ENCODE measurements at places on chromosomes 16 and 17.

DNA sequence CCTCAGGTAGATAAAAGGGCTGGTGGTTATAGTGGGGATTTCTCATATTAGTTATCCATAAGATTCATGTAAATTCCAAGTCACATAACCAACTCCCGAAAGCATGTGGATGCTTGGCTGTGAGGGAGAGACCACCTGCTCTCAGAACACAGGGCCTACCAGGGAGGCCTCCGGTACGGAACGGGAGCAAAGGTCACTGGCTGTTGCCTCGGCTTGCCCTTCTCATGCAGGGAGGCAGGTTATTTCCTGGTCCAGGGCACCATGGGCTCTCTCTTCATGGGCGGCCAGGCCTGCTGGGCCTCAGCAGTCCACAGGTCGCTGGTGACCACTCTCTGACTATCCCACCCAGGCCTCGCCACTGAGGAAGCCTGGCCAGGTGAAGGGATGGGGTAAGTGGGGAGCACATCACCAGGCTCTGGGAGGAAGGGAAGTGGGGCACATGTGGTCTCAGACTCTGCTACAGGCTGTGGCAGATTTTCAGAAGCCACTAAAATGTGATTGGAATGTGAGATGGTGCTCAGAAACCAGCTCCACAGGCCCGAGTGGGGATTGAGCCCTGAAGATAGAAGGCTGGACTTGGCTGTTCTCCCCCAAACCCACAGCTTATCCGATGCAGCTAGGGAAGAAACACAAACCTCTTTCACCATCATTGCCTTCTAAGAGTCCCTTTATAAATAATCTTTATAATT, 45.4 kb downstream of the HNF1B start:
- DNase-seq = no peak

- no peak for DNase-seq
These were observed 1.8 kb downstream of the MARVELD3 start for GRCh38 chr16:71627731-71628181.

DNA sequence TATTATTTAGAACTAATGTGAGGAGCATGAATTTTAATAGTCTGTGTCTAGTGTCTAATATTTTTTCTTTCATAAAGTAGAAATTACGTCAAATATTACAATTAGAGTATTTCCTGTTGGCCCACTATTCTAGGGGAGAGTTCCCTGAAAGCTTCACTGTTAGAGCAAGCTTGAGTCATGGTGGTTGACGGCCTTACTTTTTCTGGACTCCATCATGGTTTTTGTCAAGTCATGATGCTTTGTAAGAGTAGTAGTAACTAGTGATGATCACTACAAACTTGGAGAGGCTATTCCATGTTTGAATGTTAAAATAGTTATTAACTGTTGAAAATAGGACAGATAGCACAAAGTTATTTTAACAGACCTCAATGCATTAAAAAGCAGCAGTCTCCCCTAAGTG, 1.7 kb downstream of the PSMD11 start:
- no peak for DNase-seq

GRCh38 chr16:26263406-26263805, 571.6 kb downstream of the HS3ST4 start:
- no peak for DNase-seq

DNA sequence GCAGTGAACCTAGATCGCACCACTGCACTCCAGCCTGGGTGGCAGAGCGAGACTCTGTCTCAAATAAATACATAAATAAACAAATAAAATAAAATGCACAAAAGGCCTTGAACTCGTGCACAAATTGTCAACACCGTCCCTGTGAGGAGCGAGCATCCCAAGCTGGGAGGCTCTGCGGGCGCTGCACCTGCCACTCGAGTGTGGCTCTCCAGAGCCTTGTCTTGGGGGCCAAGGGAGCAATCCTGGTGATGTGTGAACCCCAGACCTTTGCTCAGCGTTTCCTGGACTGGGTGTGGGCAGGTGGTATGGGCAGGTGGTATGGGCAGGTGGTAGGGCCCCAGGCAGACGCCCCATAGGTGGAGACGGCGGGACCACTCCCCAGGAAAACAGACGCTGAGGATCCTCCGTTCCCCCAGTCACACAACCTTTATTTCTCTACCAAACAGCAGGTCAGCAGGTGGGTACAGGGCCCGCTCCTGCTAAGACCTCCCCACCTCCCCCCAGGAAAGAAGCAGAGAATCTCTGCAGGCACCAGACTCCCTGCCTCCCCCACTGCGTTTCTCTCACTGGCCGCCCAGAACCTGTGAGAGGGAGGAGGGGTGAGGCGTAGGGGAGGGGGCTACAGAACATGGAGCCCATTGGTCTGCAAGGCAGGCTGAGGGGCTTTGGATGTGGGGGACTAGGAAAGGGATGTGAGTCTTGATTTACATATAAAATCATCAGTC, 7.4 kb upstream of the P2RX1 start:
- no peak for DNase-seq

- no peak for DNase-seq
These were observed 1.1 kb downstream of the SEZ6L2 start for GRCh38 chr16:29898135-29898803.

GRCh38 chr17:71709271-71709890, 411.4 kb upstream of the SOX9 start:
- DNase-seq = no peak

DNA sequence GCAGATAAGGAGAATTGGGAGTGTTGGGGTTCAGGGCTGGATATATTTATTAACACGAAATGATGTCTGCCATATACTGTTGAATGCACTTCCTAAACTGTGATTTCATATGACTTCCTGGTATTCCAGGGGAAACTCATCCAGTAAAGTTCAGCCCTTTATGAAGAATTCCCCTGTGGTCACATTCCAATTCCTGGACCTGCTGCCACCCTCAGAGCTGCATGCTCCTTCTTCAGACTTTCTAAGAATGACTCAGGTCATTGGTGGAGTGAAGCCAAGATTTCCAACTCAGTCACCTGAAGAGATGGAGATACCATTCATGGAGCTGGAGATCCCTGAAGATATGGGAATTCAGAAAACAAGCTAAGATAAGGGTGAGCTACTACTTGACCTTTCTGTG, 114.2 kb upstream of the TMEM97 start:
- DNase-seq = no peak

- DNase-seq = no peak
These were observed 14.1 kb downstream of the FLYWCH2 start for GRCh38 chr16:2897110-2897509.

Data from CD4-positive, alpha-beta T cell treated with Interleukin-21 for 1 hour (primary cell).